Neural crest cell (in vitro differentiated cells): ENCODE measurements at places on chromosomes 5 and 9.

- DNase-seq, result no peak
These were observed 88.6 kb upstream of the NFIB start for GRCh38 chr9:14402583-14402982.

DNA sequence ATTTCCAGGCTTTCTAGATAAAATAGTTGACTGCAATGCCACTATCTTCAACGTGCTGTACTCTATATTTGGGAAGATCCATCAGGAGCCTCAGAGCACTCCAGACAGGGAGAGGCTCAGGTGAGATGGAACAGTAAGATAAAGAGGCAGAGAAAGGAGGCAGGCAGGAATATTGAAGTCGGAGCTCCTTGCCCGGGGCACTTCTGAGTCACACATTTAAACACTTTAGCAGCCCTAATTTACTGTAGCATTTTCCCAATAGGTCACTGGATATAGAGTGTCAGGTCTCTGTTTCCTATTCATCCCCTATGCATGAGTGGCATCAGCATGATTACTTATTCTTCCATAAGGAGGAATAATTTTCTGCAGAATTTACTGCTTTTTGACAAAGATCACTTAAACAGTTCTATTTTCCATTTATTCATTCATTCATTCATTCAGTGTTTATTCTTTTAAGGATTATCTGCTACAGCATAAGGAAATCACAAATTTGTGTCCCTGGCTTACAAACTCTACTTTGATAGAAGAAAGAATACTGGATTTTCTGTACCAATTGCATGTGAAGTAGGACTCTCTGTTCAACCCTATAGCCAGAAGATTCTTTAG lies 170.7 kb downstream of the MAPKAP1 start:
- DNase-seq, result no peak

GRCh38 chr5:133877351-133878235 lies 90.8 kb downstream of the C5orf15 start:
- no peak for DNase-seq

- no peak for DNase-seq
These were observed 64.3 kb upstream of the S1PR3 start for GRCh38 chr9:88926781-88927505.

DNA sequence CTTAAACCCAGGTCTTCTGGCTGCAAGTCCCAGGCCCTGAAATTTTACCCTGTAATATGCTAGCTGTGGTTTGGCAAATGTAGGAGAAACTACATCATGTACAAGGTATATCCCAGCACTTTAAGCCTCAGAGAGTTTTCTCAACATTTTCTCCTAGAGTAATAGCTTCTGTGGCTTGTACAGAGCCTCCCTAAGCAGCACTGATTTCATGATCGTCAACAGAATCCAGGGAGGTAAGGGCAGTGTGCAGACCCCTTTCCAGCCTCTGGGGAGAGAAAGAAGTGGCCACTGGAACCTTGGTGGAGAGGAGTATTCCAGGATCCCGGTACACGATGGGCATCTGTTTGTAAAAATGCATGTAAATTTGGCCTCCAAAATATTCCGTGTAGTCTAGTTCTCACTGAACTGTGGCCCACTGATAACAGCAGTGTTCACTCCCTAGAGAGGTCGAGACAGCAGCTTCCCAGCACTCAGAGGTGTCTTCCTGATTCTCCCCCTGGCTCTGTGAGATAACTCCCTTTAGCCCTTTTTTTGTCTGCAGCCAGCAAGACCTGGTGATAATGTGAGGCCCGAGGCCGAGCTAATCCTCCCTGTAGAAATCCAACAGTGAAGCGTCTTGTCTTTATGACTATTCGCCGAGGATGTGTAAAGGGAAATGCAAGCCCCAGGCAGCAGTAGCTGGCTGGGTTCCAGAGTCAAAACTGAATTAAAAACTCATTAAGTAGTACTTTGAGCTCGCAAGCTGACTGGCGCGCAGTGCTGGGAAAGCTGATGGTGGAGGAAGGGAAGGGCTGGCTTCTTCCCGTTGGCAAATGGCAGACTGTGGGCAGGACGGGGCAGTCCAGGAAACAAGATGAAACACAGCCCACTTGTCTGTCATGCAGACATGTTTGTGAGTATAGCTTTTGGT lies 59.0 kb downstream of the MAP1B start:
- DNase-seq, result no peak

DNA sequence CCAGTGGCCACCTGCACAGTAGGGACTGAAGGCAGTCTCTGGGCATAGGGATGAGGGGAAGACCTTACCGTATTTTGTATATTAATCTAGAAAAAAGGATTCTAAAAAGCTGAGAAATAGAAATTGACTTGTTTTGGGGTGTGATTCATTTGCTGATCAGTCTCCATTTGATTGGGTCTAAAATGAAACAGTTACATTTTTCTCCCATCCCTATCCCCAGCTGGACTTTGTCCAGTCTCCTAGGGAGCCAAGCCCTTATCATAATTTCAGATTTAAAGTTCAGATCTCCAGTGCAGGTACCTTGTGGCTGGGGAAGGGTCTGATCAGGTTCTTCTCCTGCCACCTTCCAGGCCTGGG lies 240.8 kb downstream of the FANCC start:
- DNase-seq, result no peak

DNA sequence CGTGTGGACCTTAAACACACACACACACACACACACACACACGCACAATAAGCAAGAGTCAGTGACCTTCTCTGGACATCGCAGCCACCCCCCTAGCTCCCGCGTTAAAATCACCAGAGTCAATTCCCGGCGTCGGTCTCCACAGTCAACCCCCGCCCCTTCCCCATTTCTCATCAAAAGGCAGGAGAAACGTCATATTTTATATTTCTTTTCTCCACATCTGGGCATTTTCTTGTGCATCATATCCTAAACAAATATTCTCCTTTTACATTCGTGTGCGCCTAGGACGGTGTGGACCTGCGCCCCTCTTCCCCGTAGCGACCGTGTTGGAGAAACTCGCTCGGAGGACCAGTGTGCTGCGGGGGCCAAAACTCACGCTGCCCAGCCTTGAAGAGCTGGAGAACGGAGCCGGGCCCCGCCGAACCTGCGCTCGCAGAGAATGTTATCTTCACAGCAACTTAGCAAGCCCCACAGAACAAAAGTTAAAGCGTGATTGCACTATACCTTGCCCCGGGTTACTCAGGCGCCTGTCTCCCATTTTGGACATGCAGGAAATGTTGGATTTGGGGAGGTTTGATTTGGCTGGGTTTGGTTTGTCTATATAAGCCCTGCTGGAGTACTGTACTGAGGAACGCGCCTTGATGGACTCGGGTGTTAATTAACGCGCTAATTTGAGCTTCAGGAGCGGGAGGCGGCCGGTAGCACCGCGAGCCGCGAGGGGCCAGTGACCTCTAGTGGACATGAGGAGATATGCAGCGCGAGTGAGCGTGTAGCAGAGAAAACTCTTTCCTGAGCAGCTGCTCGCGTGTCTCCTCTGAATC lies 192.4 kb downstream of the MEF2C start:
- DNase-seq, result peak; percentile 68

GRCh38 chr5:178423901-178424809 lies 166.0 kb downstream of the COL23A1 start:
- DNase-seq, result no peak

DNA sequence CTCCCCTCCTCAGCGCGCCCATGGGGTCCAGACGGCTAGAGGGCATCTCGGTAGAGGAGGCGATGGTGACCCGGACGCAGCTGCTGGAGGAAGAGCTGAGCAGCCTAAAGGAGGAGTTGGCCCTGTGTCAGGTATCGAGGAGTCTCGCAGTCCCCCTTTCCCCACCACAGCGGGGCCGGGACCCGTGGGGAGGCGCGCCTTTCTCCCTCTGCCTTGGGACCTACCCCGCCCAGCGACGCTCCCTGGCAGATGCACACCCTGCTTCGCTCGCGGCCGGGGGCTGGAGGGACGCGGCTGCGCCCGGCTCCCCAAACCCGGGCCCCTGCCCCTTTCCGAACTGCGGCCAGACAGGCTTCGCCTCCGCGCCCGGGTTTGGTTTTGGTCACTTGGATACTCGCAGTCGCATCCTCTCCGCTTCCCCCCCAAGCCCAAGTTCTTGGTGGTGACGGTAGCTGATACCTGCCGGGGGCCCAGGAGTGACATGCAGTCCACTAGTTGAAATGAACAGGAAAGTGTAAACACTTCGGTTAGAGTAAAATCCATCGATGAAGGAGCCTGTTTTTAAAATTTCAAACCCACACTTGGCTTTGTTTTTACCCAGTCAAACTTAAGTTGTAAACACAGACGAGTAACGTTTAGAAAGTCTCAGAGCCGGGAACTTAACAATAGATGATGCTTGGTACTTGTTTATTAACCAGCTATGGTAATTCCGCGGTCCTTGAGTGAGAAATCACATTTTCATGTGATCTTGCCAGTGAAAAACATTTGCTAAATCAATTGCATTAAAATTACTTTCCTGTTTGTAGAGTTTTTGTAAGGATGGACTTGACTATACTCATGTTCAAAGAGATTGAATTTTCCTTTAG lies 688 bp downstream of the CNTLN start:
- DNase-seq, result peak; percentile 38

DNA sequence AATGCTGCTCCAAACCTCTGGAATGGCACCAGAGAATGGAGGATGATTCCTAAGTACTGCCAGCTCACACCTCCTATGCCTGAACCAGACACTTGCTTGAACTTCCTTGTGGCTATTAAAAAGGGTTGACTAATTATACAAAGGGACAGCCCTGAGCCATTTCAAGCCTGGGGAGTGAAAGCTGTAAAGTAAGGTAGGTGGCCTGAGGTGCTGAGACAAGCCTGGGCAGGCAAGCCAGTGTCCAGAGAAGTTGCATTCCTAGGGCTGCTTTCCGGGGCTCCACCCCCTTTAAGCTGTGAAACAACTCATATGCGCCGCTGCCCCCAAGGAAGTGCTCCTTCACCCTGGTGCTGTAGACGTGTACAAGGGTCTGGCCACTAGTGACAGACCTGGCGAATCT lies 79.9 kb upstream of the SLC1A3 start:
- no peak for DNase-seq

DNA sequence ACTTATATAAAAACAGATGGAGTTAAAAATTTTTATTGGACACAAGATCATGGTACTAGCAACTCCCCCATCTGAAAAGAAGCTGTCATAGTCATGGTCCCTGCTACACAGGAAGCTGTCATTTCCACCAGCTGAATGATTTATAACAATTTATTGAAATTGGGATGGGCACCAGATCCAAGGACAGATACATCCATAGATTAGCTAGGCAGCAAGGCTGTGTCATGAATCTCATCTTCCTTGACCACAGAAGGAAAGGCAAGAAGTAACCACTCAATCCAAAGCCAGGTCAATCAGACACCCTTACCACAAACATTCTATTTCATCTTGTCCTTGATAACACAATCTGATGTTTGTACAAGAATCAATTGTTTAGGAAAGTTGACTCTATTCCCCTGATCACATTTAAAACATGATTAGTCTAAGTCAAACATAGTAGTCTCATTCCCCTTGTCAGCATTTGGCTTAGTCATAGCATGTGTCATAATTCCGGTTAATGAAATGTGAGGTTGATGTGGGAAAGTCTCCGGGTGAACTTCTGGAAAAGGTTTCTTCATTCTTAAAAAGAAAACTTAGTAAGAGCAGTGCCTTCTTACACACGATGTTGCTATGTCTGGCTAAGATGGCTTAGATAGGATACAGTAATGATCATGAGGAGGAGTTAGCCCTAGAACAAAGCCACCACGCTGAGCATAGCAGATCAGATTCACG lies 462.6 kb upstream of the PAPPA start:
- no peak for DNase-seq

DNA sequence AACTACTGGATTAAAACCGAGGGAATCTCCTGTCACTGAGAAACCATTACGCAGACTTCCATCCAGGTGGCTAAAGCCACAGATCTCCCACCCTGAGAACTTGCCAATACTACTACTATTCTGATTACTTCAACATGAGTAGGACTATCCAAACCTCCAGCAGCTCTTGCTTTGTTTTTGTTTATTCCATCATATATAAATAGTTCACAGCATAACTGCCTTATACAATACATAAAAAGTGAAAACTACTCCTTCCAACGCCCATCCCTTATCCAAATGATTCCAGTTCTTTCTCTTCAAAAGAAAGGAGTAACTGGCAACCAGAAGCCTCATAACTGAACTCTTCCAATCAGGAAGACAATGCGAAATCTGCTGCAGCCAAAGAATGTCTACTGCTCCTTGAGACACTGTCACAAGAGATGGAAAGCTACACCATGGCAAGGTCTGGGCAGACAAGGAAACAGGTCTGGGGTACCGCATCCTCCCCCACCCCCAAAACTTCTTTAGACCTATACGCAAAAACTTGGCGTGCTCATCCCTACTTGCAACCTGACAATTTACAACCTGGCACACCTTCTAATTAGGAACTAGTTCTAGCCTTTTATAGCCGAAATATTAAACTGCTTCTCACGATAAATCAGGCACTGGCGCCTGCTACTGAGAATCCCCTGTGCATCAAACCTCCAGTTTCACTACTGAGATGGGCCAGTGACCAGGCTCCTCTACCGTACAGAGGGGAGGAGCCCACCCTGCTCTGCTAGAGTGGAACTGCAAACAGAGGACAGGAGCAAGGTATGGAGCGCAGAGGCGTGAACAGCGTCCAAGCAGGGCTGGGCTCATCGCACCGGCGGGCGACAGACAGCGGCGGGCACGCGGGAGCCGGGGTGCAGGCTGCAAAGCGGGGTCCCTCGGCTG lies 986 bp downstream of the PLPP1 start:
- DNase-seq, result peak; percentile 50

- no peak for DNase-seq
These were observed 315.5 kb downstream of the FER start for GRCh38 chr5:109063223-109063622.

- no peak for DNase-seq
These were observed 296.6 kb upstream of the PCSK5 start for GRCh38 chr9:75593920-75594319.

DNA sequence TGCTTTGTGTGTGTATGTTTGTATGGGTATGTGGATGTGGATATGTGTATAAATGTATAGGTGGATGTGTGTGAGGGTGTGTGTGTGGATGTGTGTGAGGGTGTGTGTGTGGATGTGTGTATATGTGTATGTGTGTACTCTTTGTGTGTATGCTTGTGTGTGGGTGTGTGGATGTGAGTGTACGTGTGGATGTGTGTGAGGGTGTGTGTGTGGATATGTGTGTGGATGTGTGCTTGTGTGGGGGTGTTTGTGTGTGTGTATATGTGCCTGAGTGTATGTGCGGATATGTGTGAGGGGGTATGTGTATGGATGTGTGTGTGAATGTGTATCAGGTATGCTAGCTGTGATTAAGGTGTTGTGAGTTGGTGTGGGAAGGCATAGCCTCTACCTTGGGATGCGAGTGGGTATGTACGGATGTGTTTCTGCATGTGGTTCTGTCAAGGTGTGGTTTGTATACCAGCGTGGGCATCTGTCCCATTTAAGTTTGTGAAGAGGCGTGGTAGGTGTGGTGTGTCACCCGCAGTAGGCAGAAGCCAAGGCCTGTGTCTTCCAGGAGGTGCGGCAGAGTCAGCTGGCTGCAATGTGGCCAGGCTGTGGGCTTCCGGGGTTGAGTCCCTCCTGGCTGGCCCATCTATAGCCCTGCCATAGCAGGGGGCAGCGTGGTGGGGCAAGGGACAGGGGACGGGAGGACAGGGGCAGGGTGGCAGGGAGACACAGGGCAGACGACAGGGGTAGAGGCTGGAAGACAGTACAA lies 155.8 kb downstream of the DAB2IP start:
- no peak for DNase-seq

GRCh38 chr9:89360465-89360864 lies 42.2 kb downstream of the SECISBP2 start:
- DNase-seq, result no peak
